ENCODE measurements at places on chromosomes 2 and 18. TPM values are rescaled to one million over a fixed set of nuclear protein-coding genes. Genes with fewer than 3 reads are reported as not detected.

TDRD15 gene
- polyA plus RNA-seq = not detected

GRCh38 chr18:63823516-63824219 lies 48.5 kb downstream of the SERPINB7 start:
- no peak for DNase-seq
- H3K4me1 ChIP-seq = no peaks in the 10 kb centered on the region
- no peaks in the 10 kb centered on the region for H3K36me3 ChIP-seq
- no peaks in the 10 kb centered on the region for H3K27me3 ChIP-seq

- H3K4me3 ChIP-seq = no peak overlapping the region
- no peak for DNase-seq
- no peaks in the 10 kb centered on the region for H3K4me1 ChIP-seq
- no peaks in the 10 kb centered on the region for H3K36me3 ChIP-seq
Observed at GRCh38 chr2:194304191-194304590, 1352.8 kb upstream of the SLC39A10 start.

- H3K27ac ChIP-seq = no peak overlapping the region
- DNase-seq = no peak
- H3K27me3 ChIP-seq = no peaks in the 10 kb centered on the region
- no peak overlapping the region for H3K4me3 ChIP-seq
- H3K36me3 ChIP-seq = no peaks in the 10 kb centered on the region
- no peaks in the 10 kb centered on the region for H3K4me1 ChIP-seq
Observed at GRCh38 chr2:208210688-208211451, 21.0 kb upstream of the C2orf80 start.

KRTCAP3 gene
- 14.7 TPM for polyA plus RNA-seq

LCT gene
- polyA plus RNA-seq = 0.01 TPM

DNA sequence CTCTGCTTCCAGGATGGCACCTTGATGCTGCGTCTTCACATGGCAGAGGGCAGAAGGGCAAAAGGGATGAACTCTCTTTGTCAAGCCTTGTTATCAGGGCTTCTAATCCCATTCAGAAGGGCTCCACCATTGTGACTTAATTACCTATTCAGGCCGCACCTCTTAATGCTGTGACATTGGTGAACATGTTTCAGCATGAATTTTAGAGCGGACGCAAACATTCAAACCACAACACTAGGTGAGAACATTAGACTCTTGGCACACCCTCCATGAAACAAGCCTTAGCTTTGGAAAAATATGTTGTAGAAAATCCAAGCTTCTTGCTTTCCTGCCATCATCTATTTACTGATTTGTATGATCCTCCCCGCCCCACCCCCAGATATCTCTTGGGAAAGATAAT lies 17.9 kb downstream of the DAW1 start:
- H3K27ac ChIP-seq = no peak overlapping the region
- no peaks in the 10 kb centered on the region for H3K27me3 ChIP-seq

TRIM43B gene
- polyA plus RNA-seq = not detected

DNA sequence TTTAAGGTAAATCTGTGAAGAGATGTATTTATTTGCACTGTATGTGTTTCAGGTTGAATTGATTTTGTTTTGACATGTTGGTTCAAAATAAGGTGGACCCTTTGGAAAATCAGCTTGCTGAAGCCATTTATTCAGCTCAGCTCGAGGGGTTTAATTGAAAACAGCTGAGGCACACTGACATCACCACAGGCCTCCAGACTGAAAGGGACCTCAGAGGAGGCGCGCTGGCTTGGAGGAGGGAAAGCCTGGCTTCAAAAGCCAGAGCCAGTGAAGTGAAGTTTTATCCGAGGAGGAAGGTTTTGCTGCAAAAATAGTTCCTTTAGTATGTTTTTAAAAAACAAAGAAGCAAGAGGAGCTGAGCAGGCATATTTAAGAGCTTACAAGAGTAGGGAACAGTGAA lies 26.9 kb upstream of the DNMT3A start:
- no peaks in the 10 kb centered on the region for H3K27me3 ChIP-seq
- H3K36me3 ChIP-seq = no peaks in the 10 kb centered on the region
- H3K4me3 ChIP-seq = no peak overlapping the region
- peaks cover 29% of the 10 kb centered on the region for H3K4me1 ChIP-seq
